T-helper 22 cell (primary cell): ENCODE measurements at places on chromosomes 13 and 19.

DNA sequence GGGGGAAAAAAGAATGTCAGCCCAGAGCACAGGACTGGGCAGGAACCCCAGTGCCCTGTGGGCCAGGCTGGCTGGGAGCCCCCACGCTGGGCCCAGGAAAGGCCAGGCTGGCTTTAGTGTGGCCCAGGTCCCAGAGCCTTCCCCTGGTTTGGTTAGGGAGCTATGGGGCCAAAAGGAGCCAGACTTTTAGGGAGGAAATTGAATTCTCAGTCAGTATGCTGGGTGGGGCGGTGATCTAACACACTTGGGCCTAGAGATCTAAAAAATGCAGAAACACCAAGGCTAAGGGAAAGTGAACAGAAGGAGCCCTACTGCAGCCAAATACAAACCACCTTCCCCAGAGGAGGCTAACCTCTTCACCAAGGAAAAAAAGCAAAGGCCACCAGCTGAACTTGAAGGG is 137.5 kb downstream of the CRYL1 start:
- no peak for DNase-seq

- DNase-seq, result peak; percentile 73
Measured at GRCh38 chr19:40613690-40614621, 12.8 kb downstream of the LTBP4 start.

- no peak for DNase-seq
Measured at GRCh38 chr13:112438094-112438493, 61.9 kb downstream of the SPACA7 start.

DNA sequence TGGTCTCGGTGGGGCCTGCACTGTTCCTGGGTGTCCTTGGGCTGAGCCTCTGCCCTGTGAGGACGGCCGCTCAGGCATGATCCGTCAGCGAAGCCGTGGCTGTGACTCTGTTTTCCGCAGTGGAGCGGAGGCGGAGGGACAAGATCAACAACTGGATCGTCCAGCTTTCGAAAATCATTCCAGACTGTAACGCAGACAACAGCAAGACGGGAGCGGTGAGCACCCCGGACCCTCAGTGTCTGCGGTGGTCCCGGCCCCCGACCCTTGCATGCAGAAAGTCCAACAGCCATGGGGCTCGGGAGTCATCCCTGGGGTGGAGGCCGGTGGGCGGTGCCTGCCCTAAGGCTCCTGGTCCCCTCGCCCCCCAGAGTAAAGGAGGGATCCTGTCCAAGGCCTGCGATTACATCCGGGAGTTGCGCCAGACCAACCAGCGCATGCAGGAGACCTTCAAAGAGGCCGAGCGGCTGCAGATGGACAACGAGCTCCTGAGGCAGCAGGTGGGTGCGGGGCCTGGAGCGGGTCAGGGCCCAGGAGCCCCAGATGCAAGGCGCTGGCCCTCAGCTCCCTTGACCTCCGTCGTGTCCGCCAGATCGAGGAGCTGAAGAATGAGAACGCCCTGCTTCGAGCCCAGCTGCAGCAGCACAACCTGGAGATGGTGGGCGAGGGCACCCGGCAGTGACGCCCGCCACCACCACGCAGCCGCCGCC is 3.6 kb upstream of the HAMP start:
- no peak for DNase-seq

GRCh38 chr13:95457294-95457693 is 95.2 kb upstream of the CLDN10 start:
- DNase-seq, result no peak

DNA sequence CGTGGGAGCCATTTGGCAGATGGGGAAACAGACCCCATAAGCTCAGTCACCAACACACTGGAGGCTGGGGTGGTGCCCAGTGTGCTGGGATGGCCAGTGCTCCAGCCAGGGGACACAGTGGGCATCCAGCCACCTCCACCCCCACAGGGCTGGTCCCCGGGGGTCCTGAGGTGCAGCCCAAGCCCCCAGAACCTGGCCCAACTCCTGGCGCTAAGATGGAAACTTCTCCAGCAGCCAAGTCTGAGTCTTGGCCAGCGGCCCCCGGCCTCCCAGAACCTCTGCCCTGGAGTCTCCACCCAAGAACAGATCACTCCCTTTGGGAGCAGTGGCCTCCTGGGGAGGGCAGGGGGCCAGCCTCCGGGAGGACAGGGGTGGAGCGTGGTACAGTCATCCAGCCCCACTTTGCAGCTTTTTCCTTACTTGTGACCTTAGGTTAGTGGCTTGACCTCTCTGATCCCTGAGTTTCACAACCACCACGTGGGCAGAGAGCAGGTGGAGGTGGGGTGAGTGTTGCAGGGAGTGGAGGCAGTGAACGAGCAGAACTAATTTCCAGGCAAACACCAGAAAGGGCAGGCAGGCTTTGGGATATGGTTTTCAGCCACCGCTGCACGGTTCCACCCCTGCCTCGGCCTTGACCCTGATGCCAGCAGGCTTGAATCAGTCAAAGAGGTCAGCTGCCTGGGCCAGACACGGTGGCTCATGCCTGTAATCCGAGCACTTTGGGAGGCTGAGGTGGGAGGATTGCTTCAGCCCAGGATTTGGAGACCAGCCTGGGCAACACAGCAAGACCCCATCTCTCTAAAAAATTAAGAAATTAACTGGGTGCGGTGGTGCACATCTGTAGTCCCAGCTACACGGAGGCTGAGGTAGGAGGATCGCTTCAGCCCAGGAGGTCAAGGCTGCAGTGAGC is 4.3 kb upstream of the NRTN start:
- DNase-seq, result no peak

- no peak for DNase-seq
Measured at GRCh38 chr13:93778548-93778947, 551.9 kb downstream of the GPC6 start.

DNA sequence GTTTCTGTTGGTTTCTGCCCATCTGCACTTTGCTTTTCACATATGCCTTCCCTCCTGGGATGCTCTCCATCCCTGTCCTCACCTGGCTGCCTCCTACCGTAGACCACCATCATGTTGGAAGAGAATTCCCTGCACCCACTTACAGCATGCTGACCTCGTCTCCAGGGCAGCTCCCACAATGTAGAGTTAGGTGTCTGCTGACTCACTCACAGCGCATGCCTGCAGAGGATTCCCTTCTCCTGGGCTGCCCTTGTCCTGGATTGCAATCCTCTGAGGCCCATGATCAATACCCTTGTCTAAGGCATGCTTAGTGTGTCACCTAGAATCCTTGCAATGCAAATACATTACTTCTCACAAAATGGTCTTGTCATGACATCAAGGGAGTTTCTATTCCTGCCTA is 43.6 kb downstream of the STOML3 start:
- DNase-seq, result no peak

DNA sequence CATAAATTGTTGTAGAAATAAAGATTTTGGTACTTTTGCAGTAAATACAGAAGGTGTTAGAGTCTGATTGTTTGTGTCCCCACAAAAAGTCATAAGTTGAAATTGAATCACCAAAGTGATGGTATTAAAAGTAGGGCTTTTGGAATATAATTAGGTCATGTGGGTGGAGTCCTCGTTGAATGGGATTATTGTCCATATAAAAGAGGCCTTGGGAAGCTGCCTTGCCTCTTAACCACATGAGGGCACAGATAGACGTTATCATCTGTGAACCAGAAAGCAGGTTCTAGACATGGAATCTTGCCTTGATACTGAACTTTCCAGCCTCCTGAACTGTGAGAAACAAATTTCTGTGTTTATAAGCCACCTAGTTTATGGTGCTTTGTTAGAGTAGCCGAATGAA is 186.8 kb downstream of the PRR20E start:
- no peak for DNase-seq

- DNase-seq, result no peak
Measured at GRCh38 chr19:15122331-15123030, 15.3 kb downstream of the SYDE1 start.

DNA sequence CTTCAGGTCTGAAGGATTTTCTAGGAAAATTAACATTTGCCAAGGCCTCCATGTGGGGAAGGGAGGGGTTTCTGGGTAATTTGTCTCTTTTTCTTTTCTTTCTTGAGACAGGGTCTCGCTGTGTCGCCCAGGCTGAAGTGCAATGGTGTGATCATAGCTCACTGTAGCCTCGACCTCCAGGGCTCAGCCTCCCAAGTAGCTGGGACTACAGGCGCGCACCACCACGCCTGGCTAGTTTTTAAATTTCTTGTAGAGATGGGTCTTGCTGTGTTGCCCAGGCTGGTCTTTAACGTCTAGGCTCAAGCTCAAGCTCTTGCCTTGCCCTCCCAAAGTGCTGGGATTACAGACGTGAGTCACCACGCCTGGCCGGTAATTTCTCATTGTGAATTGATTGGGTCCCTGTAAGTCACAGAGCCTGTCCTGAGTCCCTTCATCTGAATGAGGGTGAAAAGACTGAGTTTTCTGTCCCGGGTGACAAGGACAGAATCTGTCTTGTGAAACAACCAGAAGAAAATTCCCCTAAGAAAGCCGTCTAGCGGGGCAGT is 10.0 kb upstream of the SPC24 start:
- DNase-seq, result no peak

GRCh38 chr19:1836458-1837221 is 11.6 kb downstream of the REXO1 start:
- DNase-seq, result no peak

GRCh38 chr19:44767295-44768180 is 10.2 kb upstream of the CBLC start:
- DNase-seq, result no peak

- DNase-seq, result peak; percentile 83
Measured at GRCh38 chr19:6862673-6863078, 24.7 kb upstream of the ADGRE1 start.
